ENCODE measurements at places on chromosomes 4 and X. TPM values are rescaled to one million over a fixed set of nuclear protein-coding genes. Genes with fewer than 3 reads are reported as not detected.

Gene CDS1
- total RNA-seq = 7.5 TPM

Gene LDOC1
- total RNA-seq = 54.5 TPM

Gene NLGN4X
- total RNA-seq = 26.9 TPM

Gene GAGE2A
- total RNA-seq = not detected

Gene SCD5
- total RNA-seq = 9.2 TPM

Gene TMPRSS11A
- not detected for total RNA-seq

Gene L1CAM
- total RNA-seq = 35.2 TPM

Gene DCHS2
- 0.20 TPM for total RNA-seq

Gene STS
- total RNA-seq = 6.6 TPM

Gene CENPVL1
- total RNA-seq = 0.45 TPM

Gene SOD3
- 5.7 TPM for total RNA-seq

Gene WNK3
- 30.7 TPM for total RNA-seq
